WERI-Rb-1 (cell line): ENCODE measurements at places on chromosomes 12 and 14.

DNA sequence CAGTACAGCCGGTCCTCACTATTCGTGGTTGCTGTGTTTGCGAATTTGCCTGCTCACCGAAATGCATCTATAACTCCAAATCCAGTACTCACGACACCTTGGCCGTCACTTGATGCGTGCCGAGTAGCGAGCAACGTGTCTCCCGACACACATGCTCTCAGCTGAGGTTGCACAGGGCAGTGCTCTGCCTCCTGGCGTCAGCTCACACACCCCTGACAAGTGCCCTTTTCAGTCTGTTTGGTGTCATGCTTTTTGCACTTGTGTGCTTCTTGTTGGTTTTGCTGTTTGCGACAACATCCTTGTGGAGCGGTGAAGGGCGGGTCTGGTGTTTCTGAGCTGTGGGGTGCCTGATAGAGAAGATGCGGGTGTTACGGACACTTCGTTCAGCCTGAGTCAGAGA, 110.4 kb upstream of the RFLNA start:
- no peak for DNase-seq

- no peak for DNase-seq
Observed at GRCh38 chr12:1313906-1314305, 280.5 kb downstream of the FBXL14 start.

DNA sequence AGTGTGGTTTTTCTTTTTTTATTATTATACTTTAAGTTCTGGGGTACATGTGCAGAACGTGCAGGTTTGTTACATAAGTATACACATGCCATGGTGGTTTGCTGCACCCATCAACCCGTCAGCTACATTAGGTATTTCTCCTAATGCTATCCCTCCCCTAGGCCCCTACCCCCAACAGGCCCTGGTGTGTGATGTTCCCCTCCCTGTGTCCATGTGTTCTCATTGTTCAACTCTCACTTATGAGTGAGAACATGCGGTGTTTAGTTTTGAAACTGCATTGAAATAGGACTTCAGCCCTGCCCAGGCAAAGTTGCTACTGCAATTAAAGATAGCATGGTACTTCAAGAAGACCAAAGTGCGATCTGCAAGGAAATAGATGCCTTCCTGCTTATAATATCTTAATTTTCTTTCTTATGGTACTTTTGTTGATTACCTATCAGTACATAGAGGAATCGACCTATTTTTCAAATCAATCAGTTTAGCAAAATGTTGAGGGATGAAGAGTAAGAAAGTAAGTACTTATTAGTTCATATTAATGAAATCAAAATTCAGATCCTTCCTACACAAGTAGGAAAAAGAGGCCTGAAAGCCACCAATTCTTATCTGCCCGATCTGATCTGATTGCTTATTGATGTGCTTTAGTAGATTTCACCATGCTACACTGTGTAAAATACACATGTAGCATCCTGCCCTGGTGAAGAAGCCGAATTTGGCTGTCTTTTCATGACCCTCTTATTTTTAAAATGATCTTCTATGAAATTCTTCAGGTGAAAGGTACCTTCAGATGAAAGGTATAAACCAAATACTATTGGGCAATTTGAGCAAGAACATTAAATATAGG, 1.6 kb downstream of the LTA4H start:
- DNase-seq: no peak

GRCh38 chr14:100323121-100323941, at the start of gene SLC25A47:
Gene SLC25A47 (plus strand): TSS chr14:100323339. CDS start chr14:100323415, 76 bp downstream.
- DNase-seq: no peak

GRCh38 chr12:93783832-93784231, 106.7 kb downstream of the CRADD start:
- DNase-seq: no peak
